ENCODE measurements at places on chromosomes 5 and 9. TPM values are rescaled to one million over a fixed set of nuclear protein-coding genes. Genes with fewer than 3 reads are reported as not detected.

- DNase-seq: peak; percentile 16
These were observed 7.0 kb downstream of the ASS1 start for GRCh38 chr9:130451509-130452388.

- DNase-seq: peak; percentile 29
These were observed 133.1 kb downstream of the GABBR2 start for GRCh38 chr9:98575379-98576346.

GRCh38 chr9:134858051-134858841 is 22.4 kb upstream of the FCN2 start:
- DNase-seq: no peak

GRCh38 chr5:92102313-92102712 is 719.2 kb upstream of the ARRDC3 start:
- DNase-seq: no peak

GRCh38 chr5:2983583-2984300 is 232.3 kb upstream of the IRX2 start:
- DNase-seq: no peak

GRCh38 chr5:67774267-67774552 is 441.3 kb upstream of the PIK3R1 start:
- no peak for DNase-seq

DNA sequence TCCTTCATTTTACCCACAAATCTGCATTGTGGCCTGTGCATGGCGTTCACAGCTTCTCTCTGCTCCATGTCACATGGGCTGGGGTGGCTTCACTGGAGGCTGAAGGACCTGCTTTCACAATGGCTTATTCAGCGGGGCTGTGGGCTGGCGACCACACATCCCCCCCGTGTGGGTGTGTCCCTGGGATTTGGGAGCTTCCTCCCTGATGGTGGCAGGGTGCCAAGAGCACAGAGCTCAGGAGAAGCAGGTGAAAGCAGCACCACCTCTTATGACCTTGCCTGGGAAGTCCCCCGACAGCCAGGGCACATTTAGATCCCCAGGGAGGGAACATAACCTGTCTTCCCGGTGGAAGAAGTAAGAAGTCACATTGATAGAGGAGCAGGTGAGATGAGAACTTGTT is 5.0 kb upstream of the MED10 start:
- DNase-seq: no peak

DNA sequence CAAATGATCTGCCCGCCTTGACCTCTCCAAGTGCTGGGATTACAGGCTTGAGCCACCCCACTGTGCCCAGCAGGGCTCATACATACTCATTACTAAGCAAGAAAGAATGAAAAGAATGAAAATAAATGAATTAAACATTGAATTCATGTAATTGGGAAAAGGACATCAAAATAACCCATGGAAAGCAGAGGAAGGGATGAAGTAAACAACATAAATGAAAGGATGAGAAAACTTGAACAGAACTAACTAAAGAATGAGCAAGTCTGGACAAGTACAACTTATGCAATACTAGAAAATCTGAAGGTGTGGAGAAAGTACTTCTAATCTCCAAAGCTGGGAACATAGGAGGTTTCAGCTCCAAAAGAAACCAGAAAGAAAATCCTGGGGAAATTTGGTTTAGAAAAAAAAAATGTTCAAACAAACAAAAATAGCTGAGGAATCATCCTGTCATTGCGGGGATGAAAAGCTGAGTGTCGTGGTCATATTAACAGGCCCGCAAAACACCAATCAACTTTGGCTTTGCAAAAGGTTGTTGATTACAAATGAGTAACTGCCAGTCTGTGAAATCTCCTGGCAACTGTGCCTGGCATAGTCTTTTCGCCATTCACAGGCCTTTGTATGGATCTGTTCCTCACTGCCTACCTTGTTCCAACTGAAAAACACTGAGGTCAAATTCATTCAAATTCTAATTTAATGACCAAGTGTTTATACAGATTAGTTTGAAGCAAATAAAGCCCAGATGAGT is 2.3 kb upstream of the AK3 start:
- DNase-seq: no peak

NR4A3 gene
- 0.46 TPM for total RNA-seq

SMC5 gene
- 45.4 TPM for total RNA-seq

TAF1L gene
- not detected for total RNA-seq

TMEM161B gene
- 32.4 TPM for total RNA-seq

Measured in OCI-LY7 (cell line).